ENCODE measurements at places on chromosomes 2 and 18.

- no peak for DNase-seq
Observed at GRCh38 chr2:197278799-197279763, 31.5 kb downstream of the ANKRD44 start.

- DNase-seq = no peak
Observed at GRCh38 chr2:147449323-147449991, 395.4 kb upstream of the ACVR2A start.

DNA sequence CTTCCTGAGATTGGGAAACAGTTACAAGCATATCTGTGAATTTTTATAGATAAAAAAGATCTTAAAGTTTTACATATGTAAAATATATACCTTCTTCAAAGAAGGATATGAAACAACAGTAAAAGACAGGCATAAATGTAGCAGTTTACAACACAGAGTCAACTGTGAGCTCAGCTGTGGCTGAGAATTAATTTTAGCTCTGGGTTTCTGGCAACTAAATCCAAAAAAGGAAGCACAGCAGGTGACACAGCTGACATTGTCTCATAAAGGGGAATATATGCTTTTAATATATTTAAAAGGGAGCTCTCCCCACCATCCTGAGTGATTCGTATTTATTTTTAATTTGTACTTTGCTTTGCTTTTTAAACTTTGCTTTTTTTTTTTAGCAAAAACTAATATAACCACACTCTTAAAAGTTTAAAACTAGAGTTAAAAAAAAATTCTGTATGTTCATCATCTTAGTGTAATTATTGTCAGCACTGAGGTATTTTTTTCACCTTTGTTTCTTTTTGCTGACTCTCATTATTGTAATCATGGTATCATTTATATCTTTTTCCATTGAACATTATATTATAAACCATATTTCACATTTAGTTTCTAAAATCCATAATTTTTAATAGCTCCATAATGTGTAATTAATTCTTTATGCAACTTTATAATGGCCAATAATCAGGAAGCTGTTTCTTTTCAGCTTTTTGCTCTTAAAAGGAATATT lies 6.7 kb downstream of the TUBB6 start:
- no peak for DNase-seq

DNA sequence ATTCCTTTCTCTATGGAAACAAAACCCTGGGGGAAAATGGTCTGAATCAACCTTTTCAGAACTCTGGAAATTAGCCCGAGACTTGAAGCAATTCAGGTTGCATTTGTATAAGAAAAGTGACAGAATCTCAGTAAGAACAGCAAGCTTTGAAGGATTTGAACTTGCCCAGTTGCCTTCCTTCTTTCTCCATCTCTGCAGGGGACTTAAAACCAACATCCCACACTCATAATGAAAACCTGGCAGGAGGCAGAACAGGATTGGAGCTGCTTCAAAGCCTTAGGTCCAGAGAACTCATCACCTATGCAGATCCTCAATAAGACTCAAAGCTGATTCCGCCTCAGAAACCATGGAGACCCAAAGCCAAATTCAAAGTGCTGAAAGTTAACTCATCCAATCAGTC lies 790.5 kb upstream of the ID2 start:
- DNase-seq = no peak

DNA sequence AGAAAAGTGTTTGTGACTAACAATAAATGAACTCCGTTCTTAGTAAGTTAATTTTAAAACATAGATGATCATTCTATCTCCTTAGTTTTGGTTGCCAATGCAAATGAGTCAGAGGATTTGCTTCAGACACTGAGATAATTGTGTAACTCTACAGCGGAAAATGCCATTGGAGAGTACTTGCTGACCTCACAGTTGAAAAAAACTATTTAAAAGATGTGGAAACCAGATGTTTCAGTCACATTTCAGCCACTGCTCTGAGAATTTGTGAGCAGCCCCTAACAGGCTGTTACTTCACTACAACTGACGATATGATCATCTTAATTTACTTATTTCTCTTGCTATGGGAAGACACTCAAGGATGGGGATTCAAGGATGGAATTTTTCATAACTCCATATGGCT lies at the start of gene TNFAIP6:
Gene TNFAIP6 (plus strand): TSS at position 234 of the 400 bp plus-strand sequence. CDS start 75 bp downstream, at position 309.
- DNase-seq = no peak

DNA sequence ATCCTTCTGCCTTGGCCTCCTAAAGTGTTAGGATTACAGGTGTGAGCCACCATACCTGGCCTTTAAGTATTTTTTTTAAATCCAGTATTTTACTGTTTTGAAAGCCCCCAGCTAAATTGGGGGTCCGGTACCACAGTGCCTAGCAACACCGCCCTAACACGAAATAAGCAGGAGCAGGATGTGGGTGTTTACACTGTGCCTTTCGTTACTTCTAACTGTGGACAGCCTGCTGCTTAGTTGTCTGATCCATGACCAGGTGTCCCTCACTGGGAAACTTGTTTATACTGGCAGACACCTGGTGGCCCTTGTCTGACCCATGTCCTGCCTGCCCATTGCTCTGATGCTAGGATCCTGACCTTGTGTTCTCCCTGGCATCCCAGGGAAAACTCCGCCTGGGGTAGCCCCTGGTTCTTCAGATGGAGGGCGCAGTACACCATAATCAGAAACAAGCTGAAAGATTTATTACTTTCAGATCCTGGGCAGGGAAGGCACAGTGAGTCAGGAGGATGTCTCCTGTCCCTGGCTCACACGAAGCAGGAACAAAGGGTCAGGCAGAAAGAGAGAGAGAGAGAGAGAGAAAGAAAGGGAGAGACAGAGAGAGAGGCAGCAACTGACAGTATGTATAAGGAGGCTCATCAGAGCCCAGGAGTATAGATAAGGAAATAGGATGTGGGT lies 55.7 kb downstream of the NCAPH start:
- DNase-seq = no peak

- DNase-seq = no peak
Observed at GRCh38 chr2:30216157-30216556, 15.2 kb upstream of the LBH start.

DNA sequence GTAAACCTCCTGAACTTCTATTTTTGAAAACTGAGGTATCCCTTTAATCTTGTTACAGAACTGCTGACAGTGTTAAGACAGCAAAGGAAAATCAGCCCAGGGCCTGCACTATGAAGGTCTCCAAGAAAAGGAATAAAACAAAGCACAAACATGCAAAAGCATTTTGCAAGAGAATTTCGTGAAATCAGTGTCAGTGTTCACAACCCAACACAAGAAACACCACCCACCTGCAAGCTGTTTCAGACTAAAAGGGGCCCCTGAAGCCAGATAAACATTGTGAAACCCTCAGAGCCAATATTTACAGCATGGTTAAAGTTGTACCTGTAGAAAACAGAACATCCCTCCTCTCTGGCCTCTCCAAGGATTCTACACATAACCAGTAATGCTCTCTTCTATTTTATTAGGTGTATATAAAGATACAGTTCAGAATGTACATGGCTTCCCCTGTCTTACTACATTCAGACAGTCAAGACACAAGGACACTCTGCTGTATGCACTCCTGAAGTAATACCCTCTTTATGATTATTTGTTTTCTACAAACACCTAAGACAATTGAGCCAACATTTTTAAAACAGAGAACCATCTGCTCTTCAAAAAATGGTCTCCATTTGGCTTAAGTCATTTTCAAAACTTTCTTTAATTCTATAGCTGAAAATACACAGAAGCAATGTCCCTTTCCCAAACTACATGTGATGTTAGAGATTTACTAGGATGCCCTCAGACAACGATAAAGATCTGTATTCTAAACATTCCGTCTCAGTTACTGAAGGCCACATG lies 149.5 kb upstream of the ZFP36L2 start:
- no peak for DNase-seq

DNA sequence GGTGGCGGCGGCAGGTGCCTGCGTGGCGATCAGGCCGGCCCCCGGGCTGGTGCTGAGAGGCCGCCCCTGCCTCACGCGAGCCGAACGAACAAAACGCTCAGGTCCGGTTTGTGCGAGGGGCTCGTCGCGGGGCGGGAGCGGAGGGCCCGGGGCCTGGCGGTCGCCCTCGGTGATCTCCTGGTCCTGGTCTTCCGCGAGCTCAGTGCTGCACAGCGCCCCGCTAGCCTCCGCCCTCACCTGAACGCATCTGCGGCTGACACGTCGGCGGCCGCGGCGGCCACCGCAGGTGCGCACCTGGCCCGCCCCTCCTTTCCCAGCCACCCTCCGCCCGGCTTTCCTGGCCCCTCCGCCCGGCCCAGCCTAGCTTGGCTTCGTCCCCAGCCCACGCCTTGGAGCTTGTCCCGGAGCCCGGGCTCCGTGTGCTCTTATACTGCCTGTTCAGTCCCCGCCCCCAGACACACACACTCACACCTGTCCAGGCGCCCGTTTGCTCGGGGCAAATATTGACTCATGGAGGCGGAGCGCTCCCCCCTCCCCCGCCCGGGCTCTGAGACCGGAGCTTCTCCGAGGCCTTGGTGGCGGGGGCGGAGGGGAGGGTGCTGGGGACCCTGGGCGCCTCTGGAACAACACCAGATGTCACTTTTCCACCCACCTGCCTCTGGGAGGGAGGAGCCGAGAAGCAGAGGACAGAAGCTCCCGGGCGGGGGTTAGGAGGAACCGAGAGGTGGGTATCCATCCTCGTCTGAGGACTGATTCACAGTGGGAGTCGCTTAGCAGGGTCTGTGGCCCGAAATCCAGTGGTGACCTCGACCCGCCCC lies 8.6 kb upstream of the CRYBA2 start:
- peak; percentile 11 for DNase-seq

GRCh38 chr2:212831671-212832199 lies 293.1 kb upstream of the ERBB4 start:
- DNase-seq = no peak

DNA sequence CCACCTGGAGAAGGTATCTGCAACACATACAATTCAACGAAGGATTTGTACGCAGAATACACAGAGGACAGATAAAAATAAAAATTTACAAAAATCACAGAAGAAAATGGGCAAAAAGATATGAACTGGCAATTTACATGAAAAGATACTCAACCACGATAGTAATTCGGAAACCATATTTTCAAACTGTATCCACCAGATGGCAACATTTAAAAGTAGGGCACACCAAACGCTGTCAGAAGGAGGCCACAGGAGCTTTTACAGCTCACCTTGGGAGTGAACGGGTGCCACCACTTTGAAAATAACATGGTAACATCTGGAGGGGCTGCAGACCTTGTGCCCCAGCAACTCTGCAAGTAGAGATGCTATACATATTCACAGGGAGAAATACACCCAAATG lies 9.8 kb downstream of the KIF1A start:
- no peak for DNase-seq

DNA sequence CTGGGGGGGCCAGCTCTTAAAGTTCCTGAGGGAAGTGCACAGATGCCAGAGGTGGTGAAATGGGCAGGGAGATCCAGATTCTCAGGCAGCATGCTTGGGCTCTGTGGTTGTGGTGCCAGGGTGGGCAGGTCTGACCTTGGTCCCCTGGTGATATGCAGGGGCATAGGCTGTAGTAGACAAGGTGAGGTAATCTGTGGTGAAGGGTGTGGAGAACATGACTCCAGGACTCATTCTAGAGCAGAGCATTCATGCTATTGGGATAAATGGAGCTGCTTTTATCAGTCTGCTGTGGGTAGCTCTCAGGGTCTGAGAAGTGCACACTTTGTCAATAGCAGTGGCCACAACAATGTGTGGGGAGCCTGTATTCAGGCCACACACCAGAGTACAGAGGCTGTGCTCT lies 16.9 kb downstream of the ACVR1C start:
- no peak for DNase-seq

DNA sequence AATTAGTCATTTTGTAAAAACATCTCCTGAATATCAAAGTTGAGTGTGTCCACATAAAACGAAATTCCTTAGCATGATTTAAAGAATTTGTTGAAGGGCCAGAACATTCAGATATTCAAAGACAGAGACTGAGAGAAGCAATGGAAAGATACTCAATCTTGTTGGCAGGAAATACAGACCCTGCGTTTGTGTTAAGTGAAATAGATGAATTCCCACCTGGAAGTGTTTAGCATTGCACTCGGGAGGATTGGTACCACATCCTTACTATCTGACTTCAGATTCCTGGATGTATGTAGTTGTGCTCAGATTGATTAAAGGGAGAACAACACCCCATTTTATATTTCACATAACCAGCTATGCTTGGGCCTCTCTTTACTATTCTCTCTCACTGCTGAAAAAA lies 9.7 kb upstream of the ARL5A start:
- no peak for DNase-seq

DNA sequence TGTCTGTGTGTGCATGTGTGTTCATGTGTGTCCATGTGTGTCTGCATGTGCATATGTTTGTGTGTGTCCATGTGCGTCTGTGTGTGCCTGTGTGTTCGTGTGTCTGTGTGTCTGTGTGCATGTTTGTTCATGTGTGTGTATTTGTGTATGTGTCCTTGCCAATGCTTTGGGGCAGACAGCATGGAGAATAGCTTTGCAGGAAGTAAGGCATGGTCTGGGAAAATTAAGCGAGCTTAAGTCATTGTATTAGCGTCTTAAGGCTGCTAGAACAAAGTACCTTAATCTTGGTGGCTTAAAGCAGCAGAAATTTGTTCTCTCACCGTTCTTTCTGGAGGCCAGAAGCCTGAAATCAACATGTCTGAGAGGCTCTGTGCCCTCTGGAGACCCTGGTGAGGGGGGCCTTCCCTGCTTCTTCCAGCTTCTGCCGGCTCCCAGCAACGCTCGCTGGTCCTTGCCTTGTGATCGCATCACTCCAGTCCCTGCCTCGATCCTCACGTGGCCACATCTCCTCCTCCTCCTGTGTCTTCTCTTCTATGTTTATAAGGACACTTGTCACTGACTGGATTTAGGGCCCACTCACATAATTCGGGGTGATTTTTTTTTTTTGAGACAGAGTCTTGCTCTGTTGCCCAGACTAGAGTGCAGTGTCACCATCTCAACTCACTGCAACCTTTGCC lies 3.8 kb downstream of the NEU2 start:
- no peak for DNase-seq

GRCh38 chr2:241795021-241795999 lies 13.7 kb upstream of the NEU4 start:
- DNase-seq = no peak

DNA sequence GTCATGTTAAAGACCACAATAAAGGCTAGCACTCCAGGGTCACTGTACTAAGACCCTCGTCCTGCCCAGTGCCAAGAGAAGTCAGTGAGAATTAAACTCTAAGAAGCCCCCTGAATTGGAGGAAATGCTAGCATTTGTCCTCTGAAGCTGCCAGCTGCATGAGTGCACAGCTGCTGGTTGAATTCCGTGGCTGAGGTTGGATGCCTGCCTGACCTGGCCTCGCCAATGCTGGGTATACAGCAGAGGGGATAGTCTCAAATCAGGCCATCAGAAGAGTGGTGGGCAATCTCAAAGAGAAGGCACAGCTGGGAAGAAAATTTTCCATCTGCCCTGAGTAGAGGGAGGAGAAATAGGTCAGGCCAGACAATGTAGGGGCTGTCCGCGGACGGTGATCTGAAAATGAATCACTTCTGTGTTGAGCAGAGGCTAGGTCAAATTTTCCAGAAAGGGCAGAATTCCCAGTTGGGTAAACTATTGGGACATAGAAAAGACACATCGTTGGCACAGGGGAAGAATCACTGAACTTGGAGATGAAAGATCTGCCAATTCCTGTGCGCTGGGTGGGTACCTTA lies 110.5 kb upstream of the AGAP1 start:
- no peak for DNase-seq

- DNase-seq = no peak
Observed at GRCh38 chr2:202910698-202911097, 775 bp downstream of the WDR12 start.

All from stimulated activated CD4-positive, alpha-beta T cell treated with anti-CD3 and anti-CD28 coated beads, Interleukin-1b, Interleukin-23, amount 100 ng/mL, for 48 hours (primary cell).